ENCODE measurements at places on chromosomes 1 and 21.

GRCh38 chr1:2330519-2331199 lies 60.7 kb downstream of the MORN1 start:
- DNase-seq = no peak

- DNase-seq = no peak
Observed at GRCh38 chr1:226648421-226648820, 90.7 kb downstream of the ITPKB start.

- DNase-seq = no peak
Observed at GRCh38 chr1:167185974-167186657, 34.6 kb upstream of the POU2F1 start.

- peak; percentile 30 for DNase-seq
Observed at GRCh38 chr1:198056255-198056654, 100.5 kb upstream of the NEK7 start.

DNA sequence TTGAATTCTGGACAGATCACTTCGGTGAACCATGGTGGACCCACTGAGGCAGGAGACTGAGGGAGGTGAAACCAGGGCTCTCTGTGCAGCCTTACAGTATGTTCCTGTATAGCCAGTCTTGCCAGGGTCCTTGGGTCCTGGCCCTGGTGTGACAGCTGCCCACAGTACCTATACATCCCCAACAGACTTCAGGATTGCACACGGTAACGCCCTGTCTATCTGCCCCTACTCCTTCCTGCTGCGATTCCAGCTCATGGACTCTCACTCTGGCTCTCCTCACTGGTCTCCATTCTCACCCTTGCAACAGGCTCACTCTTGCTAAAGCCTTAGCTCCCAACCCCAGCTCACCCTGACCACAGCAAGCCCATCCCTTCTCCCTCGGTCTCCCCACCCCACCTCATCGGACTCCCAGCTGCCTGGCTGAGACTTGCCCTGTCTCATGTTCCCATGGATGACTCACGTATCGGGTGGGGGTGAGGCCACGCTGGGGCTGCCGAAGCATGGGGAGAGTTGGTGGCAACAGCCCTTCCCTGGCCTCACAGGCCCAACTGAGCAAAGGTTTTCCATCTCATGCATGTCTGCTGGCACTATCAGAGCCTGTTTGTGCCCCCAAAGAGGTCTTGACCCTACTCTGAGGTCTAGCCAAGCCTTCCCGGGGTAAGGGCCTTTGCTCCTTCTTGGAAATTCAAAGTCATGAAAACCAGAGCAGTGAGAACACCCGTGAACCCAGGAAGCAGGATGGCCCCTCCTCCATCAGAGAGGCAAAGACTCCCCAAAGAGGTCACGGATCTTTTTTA lies 7.1 kb downstream of the PHLDA3 start:
- DNase-seq = no peak

DNA sequence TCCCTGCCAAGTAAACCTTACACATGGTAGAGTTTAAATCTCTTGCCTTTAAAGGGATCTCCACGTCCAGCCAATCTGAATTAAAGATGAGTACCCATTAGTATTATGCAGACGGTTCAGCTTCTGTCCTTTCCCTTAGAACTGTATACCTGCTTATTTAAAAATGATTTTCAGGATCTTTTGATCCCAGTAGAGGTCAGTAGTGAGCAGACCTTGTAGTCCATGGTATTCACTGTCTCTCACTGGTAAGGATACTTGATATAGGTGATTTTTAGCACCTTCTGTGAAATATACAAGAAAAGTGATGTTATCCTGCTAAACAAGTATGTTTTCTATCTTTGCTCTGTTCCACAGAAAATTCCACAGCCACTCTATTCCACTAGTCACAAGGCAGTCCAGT lies 1211.6 kb upstream of the ADGRL4 start:
- peak; percentile 60 for DNase-seq

DNA sequence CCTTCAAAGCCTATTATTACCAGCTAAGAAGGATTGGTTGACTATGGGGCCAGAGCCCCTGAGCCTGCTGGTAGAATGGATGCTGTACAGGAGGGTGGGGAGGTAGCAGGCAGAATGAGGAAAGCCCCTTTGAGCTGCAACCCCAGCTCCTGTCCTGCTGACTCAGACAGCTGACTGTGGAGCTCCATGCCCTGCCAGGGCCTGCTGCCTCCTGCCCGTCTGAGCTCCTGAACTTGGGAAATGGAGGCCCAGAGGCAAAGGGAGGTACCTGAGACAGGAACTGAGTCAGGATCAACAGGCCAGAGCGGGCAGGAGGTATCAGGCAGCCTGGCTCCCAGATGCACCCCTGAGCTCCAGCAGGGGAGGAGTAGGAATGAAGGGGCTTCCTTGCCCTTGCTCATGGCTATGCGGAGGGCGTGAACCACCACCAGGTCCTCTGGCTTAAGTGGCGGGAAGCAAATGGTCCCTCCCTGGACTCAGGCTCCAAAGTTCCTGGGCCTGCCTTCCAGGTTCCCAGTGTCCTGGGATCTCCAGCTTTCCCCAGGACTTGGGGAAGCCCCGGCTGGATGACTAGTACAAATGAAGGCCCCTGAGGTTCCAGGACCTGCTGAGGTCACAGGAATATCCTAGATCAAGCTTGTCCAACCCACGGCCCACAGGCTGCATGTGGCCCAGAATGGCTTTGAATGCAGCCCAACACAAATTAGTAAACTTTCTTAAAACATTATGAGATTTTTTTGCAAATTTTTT lies 3.9 kb upstream of the SFN start:
- DNase-seq = no peak

DNA sequence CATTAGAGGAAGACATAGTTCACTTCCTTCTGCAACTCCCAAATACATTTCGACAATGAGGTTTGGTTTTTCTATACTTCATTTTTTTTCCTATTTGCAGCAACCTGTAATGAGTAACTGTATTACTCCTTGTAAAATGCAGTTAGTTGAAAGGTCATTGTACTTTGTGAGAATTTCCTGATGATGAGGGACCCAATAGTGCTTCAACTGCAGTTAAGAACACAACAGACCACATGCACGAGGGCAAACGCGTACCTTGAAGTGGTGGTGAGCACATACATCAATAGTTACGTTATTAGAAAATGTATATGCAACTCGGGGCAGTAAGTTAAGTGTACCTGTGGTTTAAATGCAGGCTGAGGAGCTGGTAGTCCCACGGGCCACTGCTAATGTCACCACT lies 171.8 kb downstream of the GABPA start:
- DNase-seq = no peak

GRCh38 chr21:39654951-39655350 lies 42.2 kb downstream of the B3GALT5 start:
- DNase-seq = no peak

GRCh38 chr1:31441073-31441472 lies 28.1 kb downstream of the SERINC2 start:
- no peak for DNase-seq

- DNase-seq = no peak
Observed at GRCh38 chr1:112754116-112754628, 39.0 kb upstream of the PPM1J start.

GRCh38 chr21:26096494-26097371 lies 73.8 kb downstream of the APP start:
- DNase-seq = no peak

DNA sequence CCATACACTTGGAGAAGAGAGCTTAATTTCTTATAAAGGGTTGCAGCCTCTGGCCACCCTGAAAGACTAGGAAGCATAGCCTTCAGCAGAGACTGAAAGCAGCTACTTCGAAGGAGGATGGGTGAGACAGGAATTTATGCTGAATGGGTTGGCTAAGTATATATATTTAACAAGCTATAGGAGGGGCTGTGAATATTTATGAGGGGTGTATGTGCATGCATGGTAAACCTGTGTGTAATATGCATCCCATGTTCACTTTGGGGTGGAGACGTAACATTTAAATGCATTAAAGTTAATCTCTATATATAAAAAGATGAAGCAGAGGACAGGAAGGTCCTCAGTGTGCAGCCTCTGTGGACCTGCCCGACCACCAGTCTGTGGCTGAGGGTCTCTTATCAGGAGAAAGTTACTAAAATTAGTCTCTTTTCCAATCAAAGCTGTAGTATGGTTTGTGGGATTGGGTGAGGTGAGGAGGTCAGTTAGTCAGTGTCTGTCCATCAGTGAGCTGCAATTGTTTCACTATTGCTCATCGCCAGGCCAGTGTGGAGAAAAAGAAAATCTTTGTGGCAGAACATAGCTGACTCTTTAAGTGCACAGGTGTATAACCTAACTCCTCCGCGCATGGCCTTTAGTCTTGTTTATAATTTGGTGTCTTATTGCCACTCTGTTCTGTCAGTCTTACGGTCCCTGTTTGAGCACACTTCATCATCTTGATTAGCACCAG lies 35.4 kb upstream of the DSCAM start:
- DNase-seq = no peak

- DNase-seq = peak; percentile 92
Observed at GRCh38 chr1:192805832-192806323, 3.0 kb upstream of the RGS2 start.

- DNase-seq = no peak
Observed at GRCh38 chr1:205637854-205638468, 6.2 kb upstream of the ELK4 start.

DNA sequence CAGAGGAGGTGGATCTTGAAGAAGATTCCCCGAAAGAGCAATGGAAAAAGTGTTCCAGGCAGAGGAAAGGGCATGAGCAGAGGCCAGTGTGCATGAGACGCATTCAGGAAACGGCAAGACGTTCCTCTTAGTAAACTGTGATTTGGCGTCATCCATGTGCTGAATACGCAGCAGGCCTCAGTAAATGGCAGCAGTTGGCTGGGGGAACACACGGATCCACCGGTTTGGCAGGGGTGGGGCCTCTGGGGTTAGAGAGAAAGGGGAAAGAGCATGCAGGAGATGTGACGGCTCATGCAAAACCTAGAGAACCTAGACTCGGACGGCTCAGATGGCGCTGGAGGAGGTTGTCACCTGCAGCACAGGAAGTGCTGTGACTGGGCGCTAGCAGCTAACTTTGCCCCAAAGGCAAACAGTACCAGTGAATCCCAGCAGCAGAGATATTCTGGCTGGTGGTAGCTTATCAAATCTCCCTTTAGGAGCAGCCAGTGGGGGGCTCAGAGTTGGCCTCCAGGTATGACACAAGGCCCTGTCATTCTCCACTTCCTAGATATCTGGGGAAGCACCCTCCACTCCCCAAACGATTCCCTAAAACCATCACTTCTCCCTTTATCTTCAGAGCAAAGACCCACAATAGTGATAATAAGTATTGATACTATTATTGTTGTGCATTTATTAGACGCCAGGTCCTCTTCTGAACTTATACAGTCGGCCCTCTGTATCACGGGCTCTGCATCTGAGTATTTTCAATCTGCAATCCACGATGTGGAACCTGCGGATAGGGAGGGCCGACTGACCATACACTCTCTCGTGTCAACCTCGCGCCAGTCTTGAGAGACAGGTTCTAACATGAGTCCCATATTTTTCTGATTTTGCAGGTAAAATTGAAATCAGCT lies 7.6 kb downstream of the LAPTM5 start:
- DNase-seq = no peak

DNA sequence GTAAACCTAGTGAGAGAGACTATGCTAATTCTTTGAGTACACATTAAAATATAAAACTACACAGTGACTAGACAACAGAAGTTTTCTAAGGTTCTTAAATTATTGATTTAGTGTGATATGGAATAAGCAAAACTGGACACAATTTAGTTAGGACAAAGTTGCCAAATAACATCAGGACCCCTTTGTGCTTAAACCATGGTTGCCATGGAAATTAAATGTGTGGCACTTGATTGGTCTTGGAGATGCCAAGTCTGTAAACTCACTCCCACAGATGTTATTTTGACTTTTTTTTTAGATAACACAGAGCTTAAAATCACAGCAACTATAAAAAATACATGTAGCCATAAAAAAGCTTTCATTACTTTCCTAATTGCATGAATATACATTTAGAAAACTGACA lies 234.6 kb downstream of the BRINP3 start:
- DNase-seq = no peak

DNA sequence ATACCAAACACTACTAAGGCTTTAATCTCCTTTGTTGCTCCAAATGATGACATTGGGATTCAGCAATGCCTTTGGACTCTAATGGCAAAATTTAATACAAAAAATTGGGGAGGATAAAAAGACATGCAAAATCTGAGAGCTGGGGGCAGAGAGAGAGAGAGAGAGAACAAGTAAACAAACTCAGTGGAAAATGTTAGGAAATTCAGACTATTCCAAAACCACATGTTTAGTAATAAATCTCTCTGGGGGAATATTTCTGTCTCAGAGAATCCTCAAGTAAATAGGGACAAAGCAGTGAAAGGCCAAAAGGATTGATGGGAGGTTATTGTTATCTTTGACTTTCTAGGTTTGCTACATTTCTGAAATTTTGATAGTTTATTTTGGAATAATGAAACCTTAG lies 65.7 kb downstream of the PLA2G4A start:
- no peak for DNase-seq

DNA sequence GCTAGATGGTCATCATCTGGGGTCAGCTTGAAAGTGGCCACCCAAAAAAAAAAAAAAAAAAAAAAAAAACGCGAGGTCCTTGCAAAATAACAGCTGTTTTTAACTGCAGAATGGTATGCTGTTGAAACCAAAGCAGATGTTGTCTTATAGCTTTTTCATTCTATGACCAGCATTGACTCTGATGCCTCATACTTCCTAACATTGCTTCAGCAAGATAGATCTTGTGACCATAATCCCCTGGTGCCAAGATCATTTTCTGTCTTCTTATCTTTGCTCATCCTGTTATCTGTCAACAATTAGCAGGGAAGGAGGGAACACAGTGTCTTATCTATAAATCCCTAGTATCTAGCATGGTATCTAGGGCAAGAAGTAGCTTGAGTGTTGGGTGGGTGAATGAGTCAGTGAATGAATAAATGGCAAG lies 181.5 kb downstream of the PLPP3 start:
- DNase-seq = no peak

- DNase-seq = peak; percentile 86
Observed at GRCh38 chr1:109425391-109426280, 612 bp downstream of the PSMA5 start.

DNA sequence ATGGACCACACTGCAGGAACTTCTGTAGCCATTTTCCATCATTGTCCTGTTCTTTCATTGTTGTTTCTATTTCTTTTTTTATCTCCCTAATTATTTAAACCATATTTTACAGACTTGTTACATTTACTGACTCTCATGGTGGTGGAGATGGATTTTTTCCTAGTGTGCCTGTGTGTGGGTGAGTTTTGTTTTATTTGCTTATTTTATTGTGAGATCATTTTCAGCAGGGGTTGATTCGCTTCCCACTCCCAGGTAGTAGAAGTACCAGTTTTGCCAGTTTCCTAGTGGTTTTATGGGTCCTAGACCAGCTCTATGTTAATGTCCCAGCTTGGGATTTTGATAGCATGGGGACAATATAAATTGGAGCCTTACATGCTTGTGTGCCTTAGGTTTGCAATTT lies 80.0 kb upstream of the BACH1 start:
- no peak for DNase-seq
